Activated naive CD4-positive, alpha-beta T cell treated with anti-CD3 and anti-CD28 coated beads, Interleukin-2, amount 50 U/mL, for 16 hours (primary cell): ENCODE measurements at places on chromosomes 5 and 9.
A peak's percentile ranks its signal among the peaks of the same experiment; 100 is the strongest.

- DNase-seq: no peak
Measured at GRCh38 chr5:124771761-124772160, 25.3 kb upstream of the ZNF608 start.

- no peak for DNase-seq
Measured at GRCh38 chr9:129702589-129703520, 37.4 kb downstream of the PRRX2 start.

DNA sequence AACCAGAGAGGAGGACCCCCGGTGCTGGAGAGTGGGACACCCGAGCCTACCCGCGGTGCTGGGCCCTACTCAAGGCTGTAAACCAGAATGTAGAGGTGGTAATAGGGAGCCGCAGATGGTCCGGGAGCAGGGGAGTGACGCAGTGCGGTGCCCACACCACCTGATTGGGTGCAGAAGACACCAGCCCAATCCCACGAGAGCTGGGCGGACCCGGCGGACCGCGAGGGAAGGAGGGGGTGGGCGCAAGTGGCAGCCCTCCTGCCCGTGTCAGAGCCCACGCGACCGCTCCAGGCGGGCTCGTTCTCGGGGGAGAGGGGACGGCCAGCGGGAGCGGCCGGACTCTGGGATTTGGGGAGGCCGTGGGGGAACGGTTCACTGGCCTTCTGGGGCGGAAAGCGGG, 71.2 kb downstream of the C9orf50 start:
- DNase-seq: no peak

DNA sequence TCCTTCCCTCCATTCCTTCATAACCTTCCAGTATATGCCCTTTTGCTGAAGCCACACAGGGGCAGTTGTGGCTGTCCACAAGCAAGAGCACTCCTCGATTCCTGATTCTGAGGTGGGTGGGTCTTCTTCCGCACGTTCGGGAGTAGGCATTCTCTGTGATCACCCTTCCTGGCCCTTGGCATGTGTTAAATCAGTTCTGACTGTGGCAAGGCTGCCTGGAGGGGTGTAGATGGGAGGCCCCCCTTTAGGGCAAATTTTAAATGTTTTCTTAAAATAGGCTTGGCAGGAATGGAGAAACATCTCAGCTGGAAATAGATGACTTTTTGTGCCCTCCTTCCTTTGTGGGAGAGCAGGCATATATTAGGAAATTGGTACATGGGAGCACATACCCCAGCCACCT, 3.1 kb downstream of the AGXT2 start:
- DNase-seq: no peak

- DNase-seq: no peak
Measured at GRCh38 chr5:14676320-14676719, 11.8 kb downstream of the OTULIN start.

- DNase-seq: no peak
Measured at GRCh38 chr5:175863316-175863715, 8.1 kb upstream of the CPLX2 start.

GRCh38 chr5:175809531-175810121, 61.8 kb upstream of the CPLX2 start:
- no peak for DNase-seq

DNA sequence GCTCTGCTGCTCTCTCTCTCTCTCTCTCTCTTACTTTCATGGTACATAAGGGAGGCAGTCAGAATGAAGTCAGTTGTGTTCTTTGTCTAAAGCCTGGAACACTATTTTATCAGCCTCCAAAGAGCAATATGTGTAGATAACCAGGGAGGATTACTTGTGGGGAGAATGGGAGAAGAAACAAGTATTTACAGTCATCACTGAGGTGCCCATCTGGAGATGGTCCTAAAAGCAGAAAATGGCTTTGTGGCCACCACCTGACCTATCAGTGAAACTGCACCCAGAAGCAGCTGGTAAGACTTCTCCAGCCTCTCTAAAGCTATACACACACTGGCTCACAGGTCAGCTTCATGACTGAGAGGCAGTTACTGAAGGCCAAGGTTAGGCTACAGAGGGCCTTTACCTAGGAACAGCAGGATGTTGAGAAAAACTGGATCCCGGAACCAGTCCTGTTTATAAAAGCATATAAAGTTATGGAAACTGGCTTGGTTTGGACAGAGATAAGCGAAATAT, 75.1 kb downstream of the MRPS27 start:
- no peak for DNase-seq

GRCh38 chr9:104301755-104302154, 202.3 kb upstream of the OR13F1 start:
- no peak for DNase-seq

GRCh38 chr9:34610434-34611206, 1.3 kb downstream of the RPP25L start:
- DNase-seq: no peak

DNA sequence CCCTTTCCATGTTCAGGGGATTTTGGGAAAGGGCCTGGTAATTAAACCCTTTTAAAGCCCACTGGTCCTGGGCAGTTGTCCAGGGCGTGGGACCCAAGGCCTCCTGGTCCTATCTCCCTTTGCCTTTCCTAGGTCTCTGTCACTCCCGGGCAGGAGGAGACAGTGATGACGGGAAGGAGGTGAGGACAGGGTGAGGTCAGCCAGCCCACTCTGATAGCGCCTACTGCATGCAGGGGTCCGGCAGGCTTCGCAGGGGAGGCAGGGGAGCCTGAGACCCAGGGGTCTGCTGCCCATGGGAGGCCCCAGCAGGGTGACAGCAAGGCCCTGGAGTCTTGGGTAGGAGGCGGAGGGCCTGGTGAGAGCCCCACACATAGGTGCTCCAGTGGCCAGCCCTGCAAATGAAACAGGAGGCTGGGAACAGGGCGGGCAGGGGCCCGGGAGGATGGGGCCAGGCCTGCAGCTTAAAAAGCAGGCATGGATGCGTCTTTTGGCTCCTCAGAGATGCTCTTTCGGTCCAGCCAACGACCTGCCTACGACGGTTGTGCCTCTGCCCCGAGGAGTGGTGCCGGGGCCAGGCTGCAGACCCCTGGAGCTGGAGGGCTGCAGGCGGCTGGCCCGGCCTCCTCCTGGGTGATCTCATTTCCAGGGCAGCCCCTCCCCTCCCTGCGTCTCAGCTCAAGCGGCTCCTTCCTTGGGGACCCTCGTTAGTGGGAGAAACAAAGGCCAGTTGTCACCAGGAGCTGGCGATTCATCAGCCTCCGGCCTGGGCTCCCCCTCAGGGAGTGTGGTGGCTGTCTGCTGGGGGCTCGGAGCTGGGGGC, 6.7 kb upstream of the RXRA start:
- DNase-seq: no peak

DNA sequence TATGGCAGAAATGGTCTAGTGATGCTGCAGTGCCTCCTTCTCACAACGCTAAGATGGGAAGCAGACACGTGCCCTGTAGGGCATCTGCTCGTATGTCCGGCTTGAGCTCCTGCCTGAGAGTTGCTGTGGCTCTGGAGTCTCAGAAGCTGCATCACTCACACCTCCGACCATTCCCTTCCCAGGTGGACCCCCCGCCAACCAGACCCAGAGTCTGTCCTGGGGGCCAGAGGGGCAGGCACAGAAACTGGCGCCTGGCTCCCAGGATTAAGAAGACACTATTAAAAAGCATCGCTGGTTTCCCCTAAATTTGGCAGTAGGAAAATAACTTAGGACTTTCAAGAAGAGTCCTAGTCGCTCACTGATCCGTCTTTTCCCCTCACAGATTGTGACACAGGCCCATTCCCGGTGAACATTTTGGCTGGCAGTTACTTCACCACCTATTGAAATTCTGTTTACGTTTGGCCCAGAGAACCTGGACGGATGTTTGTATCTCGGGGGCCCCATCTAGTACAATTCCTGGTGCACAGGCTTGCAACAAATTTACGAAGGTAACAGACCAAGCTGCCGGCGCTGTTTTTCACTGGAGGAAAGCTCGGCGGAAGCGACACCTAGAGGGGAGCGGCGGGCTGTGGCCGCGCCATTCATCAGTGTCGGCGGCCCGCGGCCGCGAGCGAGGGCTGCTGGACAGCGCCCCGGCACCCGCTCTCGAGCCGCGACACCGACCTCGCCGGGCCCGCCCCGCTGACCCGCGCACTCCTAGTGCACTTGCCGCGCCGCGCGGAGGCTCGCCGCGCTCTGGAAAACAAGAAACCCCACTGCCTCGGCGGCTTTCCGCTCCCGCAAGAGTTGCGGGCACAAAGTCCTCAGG, 1.6 kb downstream of the FSTL4 start:
- DNase-seq: peak; percentile 38

DNA sequence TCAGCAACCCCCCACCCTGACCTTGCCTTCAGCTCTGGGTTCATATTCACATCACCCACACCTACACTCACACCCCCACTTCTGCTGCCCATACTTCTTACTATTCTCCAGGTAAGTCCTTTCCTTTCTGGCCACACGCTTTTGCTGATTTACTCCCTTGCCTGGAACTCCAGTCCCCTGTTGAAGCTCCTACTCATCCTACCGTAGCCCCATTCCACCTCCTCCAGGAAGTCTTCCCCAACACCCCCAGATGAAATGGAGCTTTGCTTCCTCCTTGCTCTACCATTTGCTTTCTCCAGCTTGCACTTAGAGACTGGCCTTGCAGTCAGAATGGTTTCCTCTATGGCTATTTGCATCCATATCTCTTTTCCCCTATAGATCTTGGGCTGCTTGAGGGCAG, 182.3 kb downstream of the MELK start:
- no peak for DNase-seq

DNA sequence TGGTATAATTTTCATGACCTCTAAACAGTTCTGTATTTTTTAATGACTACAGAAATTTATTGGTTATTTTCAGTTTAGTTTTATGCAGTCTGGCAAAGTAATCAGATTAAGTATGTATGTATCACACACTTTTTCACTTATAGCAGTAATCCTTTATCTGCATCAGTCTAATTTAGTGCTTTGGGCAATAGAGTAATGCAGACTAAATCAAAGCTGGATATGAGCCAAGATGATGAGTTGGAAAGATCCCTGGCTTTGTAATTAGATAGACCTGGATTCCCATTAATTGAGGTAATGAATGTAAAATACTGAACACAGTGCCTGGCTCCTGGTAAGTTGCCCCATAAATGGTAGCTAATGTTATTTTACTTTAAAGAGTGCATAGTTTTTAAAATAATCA, 215.4 kb upstream of the TLX3 start:
- no peak for DNase-seq

GRCh38 chr5:111863801-111864200, 106.8 kb upstream of the NREP start:
- no peak for DNase-seq

- DNase-seq: no peak
Measured at GRCh38 chr9:14189578-14189977, 124.4 kb downstream of the NFIB start.

GRCh38 chr5:147448766-147449165, 61.1 kb downstream of the DPYSL3 start:
- DNase-seq: no peak

GRCh38 chr9:124500796-124501611, 6.2 kb downstream of the NR5A1 start:
- DNase-seq: no peak

- no peak for DNase-seq
Measured at GRCh38 chr5:88954511-88954910, 71.5 kb upstream of the MEF2C start.

DNA sequence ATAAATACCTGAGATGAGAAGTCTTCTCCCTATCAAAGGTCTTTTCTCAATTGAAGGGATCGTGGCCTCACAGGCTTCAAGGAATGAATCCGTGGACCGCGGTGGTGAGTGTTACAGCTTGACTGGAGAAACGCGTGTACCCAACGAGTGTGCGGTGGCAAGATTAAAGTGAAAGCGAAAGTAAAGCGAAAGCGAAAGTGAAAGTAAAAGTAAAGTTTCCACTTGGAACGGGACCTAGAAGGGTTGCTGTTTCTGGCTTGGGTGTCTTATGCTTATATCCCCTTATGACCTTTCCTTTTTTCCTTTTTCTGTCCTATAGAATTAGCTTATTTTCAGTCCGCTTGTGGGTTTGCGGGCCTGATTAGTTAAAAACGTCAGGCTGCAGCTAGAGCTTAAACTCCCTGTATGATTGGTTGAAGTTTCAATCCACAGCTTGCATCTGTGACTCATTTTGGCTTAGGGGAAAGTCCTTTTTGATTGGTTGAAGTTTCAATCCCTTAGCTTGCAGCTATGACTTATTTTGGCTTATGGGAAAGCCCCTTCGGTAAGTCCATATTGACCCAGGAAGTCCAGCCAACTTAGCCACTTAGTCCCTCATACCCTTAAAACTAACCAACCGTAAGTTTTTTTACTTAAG, 924.3 kb upstream of the CDH10 start:
- DNase-seq: no peak

GRCh38 chr9:124789531-124789930, 12.6 kb downstream of the OLFML2A start:
- DNase-seq: no peak

GRCh38 chr5:33114361-33114760, 326.4 kb upstream of the TARS1 start:
- DNase-seq: no peak

DNA sequence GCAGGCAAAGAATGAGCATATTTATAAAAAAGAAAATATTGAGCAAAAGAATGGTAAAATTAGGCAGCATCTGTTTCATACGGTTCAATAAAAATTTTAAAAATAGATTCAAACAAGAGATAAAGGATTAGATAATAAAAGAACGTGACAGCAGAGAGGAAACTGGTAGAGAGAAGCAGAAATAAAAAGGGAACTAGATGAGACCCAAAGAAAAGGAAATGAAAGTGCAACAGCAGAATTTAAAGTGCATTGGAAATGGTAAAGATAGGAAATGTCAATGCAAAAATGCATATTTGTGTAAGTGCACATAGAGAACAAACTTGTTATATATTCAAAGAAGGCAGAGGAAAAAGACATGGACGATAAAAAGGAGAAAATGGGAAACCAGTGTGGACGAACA, 70.2 kb downstream of the SUSD1 start:
- no peak for DNase-seq

GRCh38 chr9:92715488-92716231, 45.7 kb upstream of the IPPK start:
- DNase-seq: no peak

DNA sequence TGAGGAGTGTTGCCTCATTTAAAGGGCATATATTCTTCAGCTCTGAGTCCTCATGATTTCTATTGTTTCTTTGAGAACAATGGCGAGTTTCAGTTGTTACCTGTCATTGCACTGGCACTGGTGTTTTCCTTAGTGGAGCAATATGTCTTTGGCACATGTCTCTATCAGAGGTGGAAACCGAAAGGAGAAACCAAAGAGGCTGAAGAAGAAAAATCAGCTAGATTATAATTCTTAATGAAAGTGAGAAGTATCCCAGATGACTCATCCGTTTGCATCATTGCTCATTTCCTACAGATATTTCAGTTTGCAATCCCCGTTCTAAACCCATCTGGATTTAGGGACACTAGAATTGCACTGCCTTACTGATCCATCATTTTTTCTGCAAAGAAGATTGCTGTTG, 324.6 kb downstream of the TMEM232 start:
- DNase-seq: no peak

DNA sequence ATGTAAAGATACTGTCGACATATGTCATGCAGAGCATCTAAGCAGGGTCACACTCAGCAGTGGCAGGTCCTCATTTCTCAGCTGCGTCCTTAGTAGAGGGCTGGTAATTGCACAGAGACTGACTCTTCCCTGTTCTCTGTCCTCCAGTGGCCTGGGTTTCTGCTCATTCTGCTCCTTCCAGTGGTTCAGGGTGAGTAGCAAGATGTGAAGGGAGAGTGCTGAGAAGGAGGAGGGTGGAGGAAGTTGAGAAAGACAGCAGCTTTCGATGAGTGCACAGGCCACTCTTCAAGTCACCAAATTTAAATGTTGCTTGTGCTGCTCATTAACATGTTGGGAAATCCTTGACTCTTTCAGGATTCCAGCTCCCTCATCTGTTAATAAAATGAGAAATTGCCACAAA, 203.9 kb downstream of the FBXL7 start:
- no peak for DNase-seq

- DNase-seq: no peak
Measured at GRCh38 chr5:18736051-18736398, 1101.8 kb downstream of the TAF11L14 start.
